G401 (cell line): ENCODE measurements at places on chromosomes 11 and 22. TPM values are rescaled to one million over a fixed set of nuclear protein-coding genes. Genes with fewer than 3 reads are reported as not detected.

DNA sequence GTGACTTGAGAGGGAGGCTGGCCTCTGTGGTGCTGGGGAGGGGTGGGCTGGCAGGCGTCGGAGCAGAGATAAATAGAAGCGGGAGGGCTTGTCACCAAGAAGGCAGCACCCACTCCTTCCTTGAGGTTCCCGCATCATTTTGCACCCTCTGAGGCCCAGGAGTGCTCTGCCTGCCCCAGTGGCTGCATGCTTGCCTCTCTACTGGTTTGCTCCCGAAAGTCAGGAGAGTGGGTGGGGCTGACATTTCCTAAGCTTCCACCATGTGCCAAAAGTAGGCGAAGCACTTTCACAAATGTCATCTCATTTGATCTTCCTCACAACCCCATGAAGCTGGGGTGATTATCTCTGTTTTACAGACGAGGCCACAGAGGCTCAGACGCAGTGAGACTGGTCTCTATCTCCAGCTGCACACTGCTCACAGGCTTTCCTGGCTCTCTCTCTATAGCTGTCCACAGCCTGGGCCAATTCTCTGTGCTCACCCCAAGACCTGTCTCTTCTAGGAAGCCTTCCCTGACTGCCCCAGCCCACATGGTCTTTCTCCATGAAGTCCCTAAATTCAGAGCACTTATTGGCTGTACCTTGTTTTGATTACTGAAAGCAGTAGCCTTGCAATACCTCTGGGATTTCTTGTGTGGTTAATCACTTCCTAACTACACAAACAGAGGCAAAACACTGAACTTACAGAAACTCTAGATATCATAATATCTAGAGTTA lies 2.6 kb upstream of the UCP3 start:
- no peak for DNase-seq

- peak; percentile 17 for DNase-seq
Measured at GRCh38 chr11:93020248-93021046, 51.0 kb downstream of the MTNR1B start.

- DNase-seq = peak; percentile 60
Measured at GRCh38 chr22:38872831-38873248, 824 bp upstream of the CBX6 start.

Gene PLAAT2
- total RNA-seq = not detected in 2 replicates

Gene P2RY6
- not detected in 2 replicates for total RNA-seq
